ENCODE measurements at places on chromosomes 7 and 10. TPM values are rescaled to one million over a fixed set of nuclear protein-coding genes. Genes with fewer than 3 reads are reported as not detected.

SFMBT2 gene
- total RNA-seq: 22.8 TPM

SUN3 gene
- 0.10 TPM for total RNA-seq

PPP1R9A gene
- 1.6 TPM for total RNA-seq

ADARB2 gene
- total RNA-seq: under 0.01 TPM

CLRN3 gene
- total RNA-seq: not detected

FFAR4 gene
- total RNA-seq: under 0.01 TPM

OR13A1 gene
- total RNA-seq: 0.10 TPM

KLF14 gene
- total RNA-seq: under 0.01 TPM

HOXA10 gene
- total RNA-seq: 0.63 TPM

HOXA7 gene
- total RNA-seq: 0.10 TPM

ANKRD2 gene
- not detected for total RNA-seq

KAZALD1 gene
- total RNA-seq: 0.42 TPM

SEC31B gene
- 17.9 TPM for total RNA-seq

IFIT1B gene
- total RNA-seq: 0.10 TPM

EVX1 gene
- total RNA-seq: not detected

SPDYE2B gene
- 0.21 TPM for total RNA-seq

MTERF1 gene
- 14.5 TPM for total RNA-seq

CLEC2L gene
- total RNA-seq: 0.52 TPM

CACNB2 gene
- not detected for total RNA-seq

PON1 gene
- total RNA-seq: not detected

GRB10 gene
- total RNA-seq: 3.7 TPM

OR2A42 gene
- total RNA-seq: 0.10 TPM

TRIM8 gene
- total RNA-seq: 89.0 TPM

NKX2-3 gene
- total RNA-seq: not detected

DDC gene
- not detected for total RNA-seq

CAMK2B gene
- total RNA-seq: not detected

DEPP1 gene
- 0.21 TPM for total RNA-seq

NUDT13 gene
- 0.42 TPM for total RNA-seq

CTTNBP2 gene
- total RNA-seq: 0.10 TPM

SNCG gene
- total RNA-seq: not detected

GNGT1 gene
- not detected for total RNA-seq

CDC14C gene
- 0.21 TPM for total RNA-seq

CYP3A5 gene
- total RNA-seq: 0.10 TPM

MGMT gene
- 10.3 TPM for total RNA-seq

CTAGE8 gene
- 0.73 TPM for total RNA-seq

TRIM73 gene
- 4.7 TPM for total RNA-seq

SPDYE8 gene
- not detected for total RNA-seq

GHRHR gene
- not detected for total RNA-seq

IL6 gene
- total RNA-seq: 36.0 TPM

CASTOR2 gene
- total RNA-seq: 4.5 TPM
